ENCODE measurements at places on chromosomes 12 and 14. TPM values are rescaled to one million over a fixed set of nuclear protein-coding genes. Genes with fewer than 3 reads are reported as not detected.

GRCh38 chr12:125652681-125653080 lies 587.4 kb downstream of the AACS start:
- H3K4me3 ChIP-seq = no peak overlapping the region
- no peak for DNase-seq
- H3K36me3 ChIP-seq = no peaks in the 10 kb centered on the region
- no peaks in the 10 kb centered on the region for H3K4me1 ChIP-seq

PKP2 gene
- 3.0 TPM for total RNA-seq

GRCh38 chr14:58699681-58700205 lies 62.0 kb downstream of the DACT1 start:
- no peak overlapping the region for H3K27ac ChIP-seq
- no peaks in the 10 kb centered on the region for H3K27me3 ChIP-seq
- H3K36me3 ChIP-seq = no peaks in the 10 kb centered on the region
- H3K4me1 ChIP-seq = no peaks in the 10 kb centered on the region

DNA sequence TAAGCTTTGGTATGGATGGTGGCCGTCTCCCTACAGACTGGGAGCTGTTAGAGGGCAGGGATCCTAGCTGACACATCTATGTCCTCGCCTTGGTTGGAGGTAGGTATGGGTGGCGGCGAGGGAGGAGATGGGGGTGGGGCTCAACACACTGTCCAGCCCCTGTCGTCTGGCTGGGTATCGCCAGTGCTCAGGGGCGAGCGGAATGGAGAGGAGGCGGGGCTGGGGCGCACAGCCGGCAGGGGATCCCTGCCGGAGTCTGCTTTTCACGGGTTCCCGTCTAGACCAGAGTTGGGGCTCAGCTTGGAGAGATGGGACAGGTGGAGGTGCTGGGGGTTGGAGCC lies 16.1 kb downstream of the TAMALIN start:
- H3K27me3 ChIP-seq = no peaks in the 10 kb centered on the region
- no peaks in the 10 kb centered on the region for H3K36me3 ChIP-seq
- peaks cover 49% of the 10 kb centered on the region for H3K4me1 ChIP-seq
- DNase-seq = no peak
- peak overlapping the region; percentile 63 for H3K4me3 ChIP-seq

DNA sequence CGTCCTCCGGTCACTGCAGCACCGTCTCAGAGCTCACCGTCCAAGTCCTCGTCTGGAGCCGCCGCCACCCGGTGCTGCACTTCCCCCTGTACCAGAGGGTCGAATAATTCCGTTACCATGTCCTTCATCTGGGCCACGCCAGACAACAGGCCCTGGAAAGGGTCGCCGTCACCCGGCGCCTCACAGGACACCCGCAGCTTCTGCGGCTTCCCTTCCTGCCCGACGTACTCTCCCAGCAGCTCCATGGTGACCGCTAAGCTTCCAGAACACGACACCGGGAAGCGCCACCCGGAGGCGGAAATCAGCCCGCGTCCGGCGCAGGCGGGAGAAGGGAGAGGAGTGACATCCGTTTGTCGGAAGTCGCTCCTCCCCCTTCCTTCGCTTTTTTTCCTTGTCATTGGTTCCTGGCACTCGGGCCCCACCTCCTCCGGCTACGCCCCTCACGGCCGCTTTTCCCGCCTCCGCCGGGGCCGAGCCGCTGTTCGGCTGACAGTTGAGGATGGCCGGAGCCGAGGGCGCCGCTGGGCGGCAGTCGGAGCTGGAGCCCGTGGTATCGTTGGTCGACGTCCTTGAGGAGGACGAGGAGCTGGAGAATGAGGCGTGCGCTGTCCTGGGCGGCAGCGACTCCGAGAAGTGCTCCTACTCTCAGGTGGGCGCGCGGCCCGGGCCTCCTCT lies at the start of the genes GON7 and UBR7:
Gene GON7, minus strand, starts transcription at position 273 of the 675 bp plus-strand sequence. Its CDS starts 28 bp downstream, at position 245.
Gene UBR7, plus strand, starts transcription at position 464 of the 675 bp plus-strand sequence. Its CDS starts 36 bp downstream, at position 500.
- DNase-seq = peak; percentile 94
- H3K36me3 ChIP-seq = peaks cover 14% of the 10 kb centered on the region
- peak within 1 kb of the TSS; percentile 89 for H3K27ac ChIP-seq
- peak within 1 kb of the TSS; percentile 82 for H3K4me3 ChIP-seq
- no peaks in the 10 kb centered on the region for H3K27me3 ChIP-seq

GRCh38 chr14:77018785-77019184 lies 9.7 kb downstream of the IRF2BPL start:
- H3K4me1 ChIP-seq = peaks cover 29% of the 10 kb centered on the region
- H3K36me3 ChIP-seq = no peaks in the 10 kb centered on the region
- no peak overlapping the region for H3K27ac ChIP-seq
- no peak for DNase-seq
- H3K4me3 ChIP-seq = no peak overlapping the region
- H3K27me3 ChIP-seq = no peaks in the 10 kb centered on the region

TGM1 gene
- 5.9 TPM for total RNA-seq

EGLN3 gene
- total RNA-seq = 10.5 TPM

DBX2 gene
- 0.12 TPM for total RNA-seq

DNA sequence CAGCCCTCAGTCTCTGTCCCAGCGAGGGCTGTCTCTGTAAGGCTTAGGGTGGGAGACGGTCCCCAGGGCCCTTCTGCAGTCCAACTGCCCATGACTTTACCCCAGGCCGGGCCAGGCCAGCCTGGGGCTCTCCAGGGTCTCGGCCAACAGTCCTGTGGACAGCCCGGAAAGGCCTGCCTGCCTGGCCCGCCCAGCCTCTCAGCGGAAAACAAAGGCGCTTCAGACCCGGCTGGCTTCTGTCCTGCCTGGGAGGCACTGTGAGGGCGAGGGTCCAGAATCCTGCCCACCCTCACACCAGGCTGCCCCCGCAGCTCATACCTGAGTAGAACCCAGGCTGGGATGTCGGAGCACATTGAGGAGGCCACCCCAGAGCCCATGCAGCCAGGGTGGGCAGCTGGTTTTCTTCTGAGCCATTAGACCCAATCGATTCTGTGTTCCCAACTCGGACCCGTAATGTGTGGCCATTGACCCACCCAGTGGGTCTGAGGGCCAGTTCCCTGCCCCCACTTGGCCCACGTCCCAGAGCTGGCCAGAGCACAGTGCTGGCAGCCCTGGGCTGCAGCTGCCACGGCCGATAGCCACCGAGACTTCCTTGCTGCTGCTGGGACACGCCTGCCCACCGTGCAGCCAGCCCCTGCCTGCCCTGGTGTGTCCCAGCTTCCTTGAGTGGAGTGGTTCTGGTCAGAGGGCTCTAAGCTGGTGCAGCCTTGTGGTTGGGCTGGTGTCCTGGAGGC lies 1.6 kb downstream of the CRIP2 start:
- H3K27me3 ChIP-seq = peaks cover 7% of the 10 kb centered on the region
- peak overlapping the region; percentile 96 for H3K27ac ChIP-seq
- peaks cover 72% of the 10 kb centered on the region for H3K4me1 ChIP-seq
- H3K4me3 ChIP-seq = peak overlapping the region; percentile 77

CLEC14A gene
- total RNA-seq = 57.0 TPM

BEGAIN gene
- 1.3 TPM for total RNA-seq

DNA sequence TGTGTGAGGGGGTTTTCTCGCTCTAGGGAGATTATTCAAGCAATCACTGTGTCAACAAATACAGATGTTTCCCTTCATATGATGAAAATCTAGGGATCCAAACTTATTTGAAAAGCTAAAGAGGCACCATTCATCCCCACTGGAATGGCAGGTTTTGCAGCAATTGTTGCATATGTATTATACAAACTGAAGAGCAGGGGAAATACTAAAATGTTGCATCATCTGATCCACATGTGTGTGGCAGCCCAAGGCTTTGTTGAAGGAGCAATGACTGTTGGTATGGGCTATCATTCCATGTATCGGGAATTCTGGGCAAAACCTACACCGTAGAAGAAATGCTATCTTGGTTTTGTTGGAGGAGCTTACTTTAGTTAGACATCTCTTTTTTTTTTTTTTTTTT lies 4.1 kb upstream of the PRPF40B start:
- H3K27me3 ChIP-seq = no peaks in the 10 kb centered on the region
- H3K4me1 ChIP-seq = peaks cover 18% of the 10 kb centered on the region
- no peak overlapping the region for H3K27ac ChIP-seq
- no peak for DNase-seq
- H3K4me3 ChIP-seq = no peak overlapping the region

DNA sequence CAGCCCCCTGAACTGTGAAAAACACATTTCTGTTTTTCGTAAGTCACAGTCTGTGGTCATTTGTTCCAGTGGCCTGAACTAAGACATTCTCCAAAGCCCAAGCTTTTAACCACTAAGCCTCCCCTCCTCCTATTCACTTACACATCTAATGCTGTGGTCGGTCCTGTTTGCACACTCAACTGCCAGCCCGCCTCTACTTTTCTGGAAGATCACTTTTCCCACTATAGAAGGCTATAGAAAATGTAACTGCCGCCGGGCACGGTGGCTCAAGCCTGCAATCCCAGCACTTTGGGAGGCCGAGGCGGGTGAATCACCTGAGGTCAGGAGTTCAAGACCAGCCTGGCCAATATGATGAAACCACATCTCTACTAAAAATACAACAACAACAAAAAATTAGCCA lies 524.7 kb upstream of the TMEM132C start:
- H3K27me3 ChIP-seq = no peaks in the 10 kb centered on the region
- no peak overlapping the region for H3K27ac ChIP-seq
- H3K4me3 ChIP-seq = no peak overlapping the region
- H3K36me3 ChIP-seq = no peaks in the 10 kb centered on the region

GPRC5D gene
- not detected for total RNA-seq

GRCh38 chr14:21018781-21019180 lies 6.1 kb downstream of the NDRG2 start:
- H3K4me3 ChIP-seq = no peak overlapping the region
- no peaks in the 10 kb centered on the region for H3K27me3 ChIP-seq
- H3K36me3 ChIP-seq = peaks cover 55% of the 10 kb centered on the region
- no peak for DNase-seq

TAS2R30 gene
- 3.9 TPM for total RNA-seq

KLRD1 gene
- total RNA-seq = 13.6 TPM

DNA sequence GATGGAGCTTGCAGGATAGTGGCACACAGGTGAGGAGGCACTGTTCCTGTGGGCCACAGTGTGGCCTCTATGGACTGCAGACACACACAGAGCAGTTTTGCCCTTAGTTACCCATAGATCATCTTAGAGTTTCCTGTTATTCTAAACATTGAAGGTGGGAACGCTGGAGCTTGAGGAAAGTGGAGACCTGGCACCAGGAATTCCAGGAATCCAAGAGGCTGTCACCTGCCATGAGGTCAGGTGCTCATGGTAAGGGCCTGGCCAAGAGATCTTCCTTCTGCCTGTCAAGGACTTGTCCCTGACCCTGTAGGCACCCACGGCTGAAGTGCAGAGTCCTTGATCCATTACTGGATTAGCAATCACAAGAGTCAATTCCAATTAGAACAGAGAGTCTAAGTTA lies 65.2 kb upstream of the ACTN1 start:
- peaks cover 66% of the 10 kb centered on the region for H3K4me1 ChIP-seq
- no peaks in the 10 kb centered on the region for H3K36me3 ChIP-seq
- peak overlapping the region; percentile 72 for H3K27ac ChIP-seq

DNA sequence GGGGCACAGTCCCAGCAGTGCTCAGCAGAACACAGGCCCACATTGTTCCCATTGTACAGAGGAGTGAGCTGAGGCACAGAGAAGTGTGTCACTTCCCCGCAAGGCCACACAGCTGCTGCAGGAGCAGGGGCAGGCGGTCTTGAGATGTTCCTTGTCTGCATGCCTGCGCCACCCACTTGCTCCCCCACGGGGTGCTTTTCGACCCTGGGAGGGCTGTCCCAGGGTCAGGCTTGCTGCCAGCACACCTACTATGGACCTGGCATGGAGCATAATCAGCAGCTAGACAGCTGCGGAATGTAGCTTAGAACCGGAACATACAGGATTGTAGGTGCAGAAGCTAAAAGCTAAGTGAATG lies 7.8 kb upstream of the EP400 start:
- peak; percentile 28 for DNase-seq
- no peaks in the 10 kb centered on the region for H3K4me1 ChIP-seq
- H3K4me3 ChIP-seq = no peak overlapping the region
- H3K36me3 ChIP-seq = peaks cover 63% of the 10 kb centered on the region

DNA sequence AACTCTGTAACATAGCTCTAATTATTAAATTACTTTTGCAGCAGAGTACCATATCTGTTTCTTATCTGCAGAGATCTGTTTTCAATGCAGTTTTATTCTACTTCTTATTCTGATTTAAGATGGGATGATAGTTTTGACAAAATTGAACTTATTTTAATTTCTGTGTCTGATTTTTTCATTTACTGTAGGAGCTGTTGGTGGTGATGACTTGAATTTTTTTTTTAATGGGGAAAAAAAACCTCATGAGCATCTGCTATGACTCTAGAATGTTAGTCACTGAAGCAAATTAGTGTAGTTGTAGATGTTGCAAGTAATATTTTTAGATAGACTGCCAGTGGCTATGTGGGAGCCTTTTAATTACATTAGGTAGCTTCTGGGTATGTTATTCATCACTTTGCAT lies 23.4 kb downstream of the DNM1L start:
- DNase-seq = no peak
- H3K4me1 ChIP-seq = no peaks in the 10 kb centered on the region
- H3K36me3 ChIP-seq = peaks cover 14% of the 10 kb centered on the region
- H3K4me3 ChIP-seq = no peak overlapping the region
- no peak overlapping the region for H3K27ac ChIP-seq

- H3K4me3 ChIP-seq = no peak overlapping the region
- peak; percentile 32 for DNase-seq
- H3K27ac ChIP-seq = no peak overlapping the region
- H3K4me1 ChIP-seq = no peaks in the 10 kb centered on the region
- H3K27me3 ChIP-seq = no peaks in the 10 kb centered on the region
Observed at GRCh38 chr14:100841761-100842403, 16.0 kb downstream of the MEG3 start.

KRT79 gene
- total RNA-seq = 3.9 TPM

DNA sequence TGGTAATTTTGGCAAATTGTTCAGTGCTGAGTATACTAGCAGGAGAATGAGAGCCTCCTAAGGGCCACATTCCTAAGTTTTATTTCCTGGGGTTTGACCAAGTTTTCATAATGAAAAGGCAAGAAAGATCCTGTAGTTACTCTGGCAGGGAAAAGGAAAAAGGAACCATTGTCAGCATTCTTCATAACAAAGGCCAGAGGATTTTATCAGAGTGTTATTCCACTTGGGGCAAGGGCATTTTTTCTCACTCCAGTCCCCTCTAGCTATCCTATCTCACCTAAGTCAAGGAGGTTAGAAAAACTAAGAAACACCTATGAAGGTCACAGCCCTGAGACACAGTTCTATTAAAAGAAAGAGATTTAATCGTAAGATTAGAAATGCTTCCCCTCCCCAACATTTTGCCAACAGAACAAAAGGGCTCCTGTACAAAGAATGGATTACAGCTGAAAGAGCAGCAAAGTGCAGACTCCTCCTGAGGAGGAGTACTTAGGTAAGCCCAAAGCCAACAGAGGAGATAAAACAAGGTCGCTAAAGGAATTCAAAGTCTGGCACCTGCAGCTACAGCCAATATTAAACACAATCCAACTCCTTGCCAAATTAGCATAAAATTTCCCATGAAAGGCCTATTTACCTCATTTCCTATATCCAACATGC lies 162.4 kb downstream of the GALC start:
- no peak overlapping the region for H3K27ac ChIP-seq
- no peaks in the 10 kb centered on the region for H3K36me3 ChIP-seq
- DNase-seq = no peak
- H3K4me3 ChIP-seq = no peak overlapping the region
- H3K4me1 ChIP-seq = no peaks in the 10 kb centered on the region

ARF3 gene
- total RNA-seq = 155 TPM

All from lower lobe of right lung (tissue), 2 donors.